ENCODE measurements at places on chromosomes 3 and 15.

GRCh38 chr3:63874769-63875168, 11.1 kb downstream of the ATXN7 start:
- no peak for DNase-seq

GRCh38 chr3:21524133-21524532, 226.9 kb downstream of the ZNF385D start:
- DNase-seq: no peak

DNA sequence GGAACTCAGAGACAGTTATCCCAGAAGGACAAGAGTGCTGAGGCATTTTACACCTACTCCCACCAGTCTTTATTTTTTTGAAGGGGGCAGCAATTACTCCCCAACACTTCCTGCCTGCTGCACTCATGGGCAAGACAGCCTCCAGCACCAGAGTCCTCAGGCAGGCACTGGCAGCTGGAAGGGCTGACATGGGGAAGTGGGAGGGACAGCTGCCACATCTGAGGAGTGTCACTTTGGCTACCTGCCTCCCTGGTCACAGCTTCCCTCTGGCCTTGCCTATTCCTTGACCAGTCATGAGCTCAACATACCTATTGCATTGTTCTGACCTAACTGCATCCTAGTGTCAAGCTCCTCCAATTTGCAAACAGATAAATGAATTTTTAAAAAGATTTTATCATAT, 10.2 kb upstream of the LACTB start:
- no peak for DNase-seq

DNA sequence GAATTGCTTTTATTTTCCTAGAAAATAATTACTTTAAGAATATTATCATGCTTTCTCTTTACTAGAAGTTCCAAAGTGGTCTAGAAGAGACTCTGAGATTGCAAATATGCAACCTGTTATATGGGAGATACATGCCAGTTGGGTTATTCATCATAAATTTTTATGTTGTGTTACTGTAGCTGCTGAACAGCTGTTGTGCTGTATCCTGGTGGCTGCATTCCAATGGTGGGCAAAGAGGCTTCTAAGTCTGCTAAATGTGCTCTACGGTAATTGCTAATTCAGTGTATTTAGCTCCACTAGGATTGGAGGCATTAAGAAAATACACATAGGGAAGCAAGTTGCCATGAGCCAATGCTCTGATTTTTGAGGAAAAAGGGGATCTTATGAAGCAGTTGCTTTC, 409.0 kb downstream of the TUSC7 start:
- no peak for DNase-seq

- DNase-seq: no peak
Observed at GRCh38 chr15:59950603-59951388, 53.3 kb upstream of the FOXB1 start.

Measured in testis (tissue), 5 donors.